ENCODE measurements at places on chromosomes 16 and 17.

- no peak for DNase-seq
These were observed 15.4 kb downstream of the CD7 start for GRCh38 chr17:82301916-82302567.

GRCh38 chr16:11734653-11735043, 8.0 kb downstream of the TXNDC11 start:
- DNase-seq = no peak

GRCh38 chr16:85749771-85750145, 1.1 kb downstream of the C16orf74 start:
- DNase-seq = no peak

GRCh38 chr16:17313085-17313611, 157.6 kb downstream of the XYLT1 start:
- peak; percentile 86 for DNase-seq

- peak; percentile 72 for DNase-seq
These were observed 421 bp upstream of the DLX4 start for GRCh38 chr17:49968405-49969133.

- peak; percentile 40 for DNase-seq
These were observed 14.7 kb downstream of the TNS4 start for GRCh38 chr17:40486522-40487370.

- peak; percentile 77 for DNase-seq
These were observed 565 bp downstream of the WDR45B start for GRCh38 chr17:82647593-82648164.

- no peak for DNase-seq
These were observed 10.7 kb upstream of the CACNG1 start for GRCh38 chr17:67033613-67034012.

DNA sequence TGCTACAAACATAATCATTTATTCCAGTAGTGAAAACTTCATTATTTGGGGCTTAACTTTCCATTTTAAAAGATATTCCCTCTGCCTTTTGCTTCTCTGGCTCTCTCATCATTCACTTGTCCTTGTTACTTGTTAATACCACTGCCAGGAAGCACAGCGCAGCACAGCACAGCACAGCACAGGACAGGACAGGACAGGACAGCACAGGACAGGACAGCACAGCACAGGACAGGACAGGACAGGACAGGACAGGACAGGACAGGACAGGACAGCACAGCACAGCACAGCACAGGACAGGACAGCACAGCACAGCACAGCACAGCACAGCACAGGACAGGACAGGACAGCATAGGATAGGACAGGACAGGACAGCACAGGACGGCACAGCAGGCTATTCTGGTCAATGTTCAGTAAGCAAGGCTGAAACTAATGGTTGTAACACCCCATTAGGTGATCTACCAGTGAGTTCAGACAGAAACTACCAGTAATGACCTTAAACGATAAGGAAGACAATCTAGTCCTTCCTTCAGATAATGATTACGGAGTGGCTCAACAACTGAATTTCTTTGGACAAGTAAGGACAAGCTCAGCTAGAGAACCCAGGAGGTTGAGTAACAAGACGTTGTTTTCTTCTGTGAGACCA, 31.9 kb downstream of the COG1 start:
- no peak for DNase-seq

DNA sequence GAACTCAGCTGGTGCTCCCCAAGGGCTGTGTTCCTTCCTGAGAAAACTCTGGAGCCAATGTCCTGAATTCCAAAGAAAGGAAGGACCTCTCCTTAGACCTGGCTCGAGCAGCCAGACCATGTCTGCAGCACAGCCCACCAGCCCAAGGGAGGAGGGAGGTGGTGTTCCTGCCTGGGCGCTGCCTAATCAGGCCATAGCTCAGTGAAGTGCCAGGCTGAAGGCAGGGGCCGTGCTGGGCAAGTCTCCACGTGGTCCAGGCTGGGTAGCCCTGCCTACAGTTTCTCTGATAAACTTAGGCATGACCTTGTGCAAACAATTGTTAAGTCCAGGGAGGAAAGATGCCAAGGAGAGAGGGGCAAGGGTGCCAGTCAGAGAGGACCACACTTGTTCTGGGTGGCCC, 76.8 kb downstream of the MPRIP start:
- no peak for DNase-seq

DNA sequence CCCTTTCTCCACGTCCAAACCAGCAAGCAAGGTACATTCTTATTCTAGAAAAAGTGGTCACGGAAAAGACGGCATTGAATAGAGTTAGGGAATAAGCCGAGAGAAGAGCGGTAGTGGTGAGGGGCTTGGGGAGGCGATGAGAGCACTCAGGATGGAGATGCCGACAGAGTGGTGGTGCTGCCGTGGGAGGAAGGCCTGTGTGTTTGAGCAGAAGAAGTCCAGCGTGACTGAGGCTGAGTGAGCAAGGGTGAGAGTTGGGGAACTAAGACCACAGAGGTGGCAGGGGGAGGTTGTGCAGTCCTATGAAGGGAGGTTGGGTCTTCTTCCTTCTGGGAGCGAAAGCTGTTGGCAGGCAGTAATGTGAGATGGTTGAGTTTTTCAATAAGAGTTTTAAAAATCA, 252.3 kb downstream of the ABCC12 start:
- DNase-seq = no peak

DNA sequence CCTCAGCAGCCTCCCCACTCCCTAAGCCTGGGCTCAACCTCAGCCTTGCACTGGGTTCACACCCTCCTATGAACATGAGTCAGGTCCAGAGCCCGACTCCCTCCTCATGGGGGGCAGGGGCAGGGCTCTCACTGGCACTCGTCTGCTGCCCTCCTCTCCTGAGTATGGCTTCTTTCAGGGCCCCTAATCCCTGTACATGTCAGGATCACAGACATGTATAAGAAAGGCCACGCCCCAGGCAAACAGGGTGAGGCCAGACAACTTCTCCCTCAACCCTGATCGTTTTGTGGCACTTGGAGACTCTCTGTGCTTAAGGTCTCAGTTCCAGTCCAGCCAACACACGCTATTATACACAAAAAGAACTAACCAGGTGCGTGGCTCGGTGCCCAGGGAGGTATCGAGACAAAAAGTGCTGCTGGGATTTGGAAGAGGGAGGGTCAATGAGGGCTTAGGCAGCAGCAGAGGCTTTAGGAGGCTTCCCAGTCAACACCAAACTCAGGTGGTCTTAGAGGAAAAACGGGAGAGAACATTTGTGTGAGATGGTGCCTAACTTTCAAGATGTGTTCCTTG, 45.2 kb downstream of the CMTM3 start:
- no peak for DNase-seq

GRCh38 chr16:84820305-84820684, 510 bp downstream of the CRISPLD2 start:
- no peak for DNase-seq

DNA sequence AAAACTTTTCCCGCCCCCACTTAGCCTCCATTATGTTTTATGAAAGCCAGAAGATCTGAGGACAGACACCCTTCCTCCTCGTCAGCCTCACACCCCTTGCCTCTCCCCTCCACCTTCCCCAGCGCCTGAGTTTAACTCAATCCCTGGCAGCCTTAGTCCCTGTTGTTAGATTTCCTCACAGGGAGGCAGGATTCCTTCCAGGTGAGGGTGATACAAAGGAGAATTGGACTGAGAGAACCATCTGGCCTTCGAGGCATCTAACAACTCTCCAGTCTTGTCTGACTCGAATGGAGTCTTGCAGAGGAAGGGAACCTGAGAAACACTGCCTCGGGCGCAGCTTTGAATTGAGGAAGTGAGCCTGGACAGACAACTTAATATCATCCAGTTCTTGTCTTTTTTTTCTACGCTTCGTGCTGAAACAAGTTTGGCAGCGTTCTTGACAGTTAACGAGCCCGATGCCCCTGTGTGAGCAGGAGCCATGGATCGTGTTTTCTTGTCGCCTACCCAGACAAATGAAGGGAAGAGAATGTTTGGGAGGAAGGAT, 1.3 kb upstream of the ZNF768 start:
- DNase-seq = no peak

DNA sequence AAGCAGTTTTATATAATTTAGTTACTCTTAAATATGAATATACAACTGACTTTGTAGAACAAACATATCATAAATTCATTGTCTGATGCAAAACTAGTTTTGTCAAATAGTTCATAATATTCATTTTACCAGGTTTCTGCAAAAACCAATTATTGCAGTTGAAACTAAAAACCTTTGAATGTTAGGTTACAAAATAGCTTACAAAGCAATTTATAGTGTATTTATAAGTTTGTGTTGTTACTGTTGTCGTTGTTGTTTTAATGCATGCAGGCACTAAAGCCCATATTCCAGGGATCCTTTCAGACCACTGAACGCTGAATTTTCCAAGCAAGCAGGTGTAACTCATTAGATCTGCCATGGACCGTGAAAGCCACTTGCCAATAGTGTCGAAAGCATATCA, 427.6 kb downstream of the ZFHX3 start:
- no peak for DNase-seq

DNA sequence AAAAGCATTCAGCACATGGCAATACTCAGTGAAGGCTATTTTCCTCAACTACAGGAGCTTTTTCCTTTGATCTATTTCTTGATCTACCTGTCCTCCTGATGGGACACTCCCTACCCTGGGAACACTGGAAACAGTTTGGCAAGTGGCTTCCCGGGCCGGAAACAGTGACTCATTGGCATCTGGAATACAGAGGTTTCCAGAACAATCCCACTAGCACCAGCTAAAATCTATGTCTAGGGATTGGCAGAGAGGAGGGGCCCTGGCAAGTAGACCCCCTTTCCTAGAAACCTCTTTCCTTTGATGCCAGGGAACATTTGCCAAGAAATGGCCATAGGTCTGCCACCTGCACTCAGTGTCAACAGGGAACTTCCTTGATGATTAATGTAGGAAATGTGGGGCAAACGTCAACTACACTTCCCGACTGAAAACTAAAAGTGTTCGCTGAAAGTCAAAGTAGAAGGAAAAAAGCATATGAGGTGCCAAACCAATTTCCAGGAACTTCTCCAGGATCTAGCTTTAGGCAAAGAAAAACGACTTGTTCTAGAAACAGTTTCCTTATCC, 30.4 kb upstream of the FBXW10B start:
- DNase-seq = no peak

DNA sequence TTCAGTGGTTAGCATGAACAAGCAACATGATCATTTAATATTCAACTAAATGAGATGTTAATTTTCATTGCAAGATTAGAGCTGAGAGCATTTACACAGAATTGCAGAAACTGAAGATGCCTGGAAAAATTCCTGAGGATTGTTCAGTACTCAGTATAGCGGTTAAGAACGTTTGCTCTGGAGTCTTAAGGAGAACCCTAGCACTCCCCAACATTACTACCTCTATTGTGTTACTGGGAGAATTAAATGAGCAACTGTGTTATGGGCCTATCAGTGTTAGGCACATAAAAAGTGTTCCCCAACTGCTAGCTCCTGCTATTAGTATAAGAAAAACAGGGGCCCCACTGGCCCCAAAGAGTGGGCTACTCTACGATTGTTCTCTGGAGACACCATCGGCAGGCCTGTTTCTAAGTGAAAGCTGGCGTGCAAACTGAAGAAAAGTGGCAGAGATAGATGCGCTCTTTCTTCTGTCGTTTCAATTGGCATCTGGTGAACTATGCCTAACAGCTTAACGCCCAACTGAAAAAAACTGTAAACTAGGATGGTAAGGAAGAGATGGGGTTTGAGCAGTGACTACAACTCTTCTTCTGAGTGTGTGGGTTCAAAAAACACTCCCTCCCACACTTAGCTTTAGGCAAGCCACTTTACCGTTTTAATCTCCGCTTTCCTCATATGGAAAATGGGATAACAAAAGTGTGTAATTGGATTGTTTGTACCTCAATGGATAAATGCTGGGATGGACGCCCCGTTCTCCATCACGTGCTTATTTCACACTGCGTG, 1.3 kb downstream of the CDR2 start:
- DNase-seq = no peak

DNA sequence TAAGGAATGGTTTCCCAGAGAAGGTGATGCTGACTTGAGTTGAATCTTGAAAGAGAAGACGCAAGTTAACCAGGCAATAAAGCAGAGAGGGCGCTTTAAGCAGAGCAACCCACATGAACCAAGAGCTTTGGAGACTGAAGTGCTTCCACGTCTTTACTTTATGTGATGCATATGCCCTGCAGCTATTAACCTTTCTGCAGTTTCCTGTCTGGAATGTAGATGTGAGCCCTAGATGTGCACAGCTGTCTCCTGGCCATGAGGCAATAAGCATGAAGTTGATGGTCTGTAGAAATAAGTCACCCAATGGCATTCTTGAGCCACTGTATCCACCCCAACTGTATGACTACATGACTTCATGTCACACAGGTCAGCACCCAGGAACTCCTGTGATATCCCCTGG, 5.7 kb upstream of the CHST4 start:
- no peak for DNase-seq

GRCh38 chr16:50474138-50474537, 74.1 kb upstream of the NKD1 start:
- no peak for DNase-seq

DNA sequence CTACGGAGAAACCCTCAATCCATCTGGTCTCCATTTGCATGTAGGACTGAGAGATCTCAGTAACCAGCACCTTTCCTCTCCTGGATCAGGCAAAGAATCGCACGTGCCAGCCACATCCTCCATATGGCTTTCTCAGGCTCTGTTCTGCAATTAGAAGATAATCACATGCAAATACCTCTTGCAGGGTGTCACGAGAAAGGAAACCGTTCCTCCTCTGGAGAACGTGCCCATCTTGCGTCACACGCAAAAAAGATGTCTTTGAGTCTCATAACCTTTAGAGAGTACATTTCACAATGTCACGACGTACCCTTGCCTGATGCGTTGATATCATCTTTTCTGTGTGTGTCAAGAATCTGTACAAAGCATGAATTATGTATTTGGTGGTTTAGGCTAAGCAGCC, 36.2 kb upstream of the DNAH17 start:
- DNase-seq = no peak

DNA sequence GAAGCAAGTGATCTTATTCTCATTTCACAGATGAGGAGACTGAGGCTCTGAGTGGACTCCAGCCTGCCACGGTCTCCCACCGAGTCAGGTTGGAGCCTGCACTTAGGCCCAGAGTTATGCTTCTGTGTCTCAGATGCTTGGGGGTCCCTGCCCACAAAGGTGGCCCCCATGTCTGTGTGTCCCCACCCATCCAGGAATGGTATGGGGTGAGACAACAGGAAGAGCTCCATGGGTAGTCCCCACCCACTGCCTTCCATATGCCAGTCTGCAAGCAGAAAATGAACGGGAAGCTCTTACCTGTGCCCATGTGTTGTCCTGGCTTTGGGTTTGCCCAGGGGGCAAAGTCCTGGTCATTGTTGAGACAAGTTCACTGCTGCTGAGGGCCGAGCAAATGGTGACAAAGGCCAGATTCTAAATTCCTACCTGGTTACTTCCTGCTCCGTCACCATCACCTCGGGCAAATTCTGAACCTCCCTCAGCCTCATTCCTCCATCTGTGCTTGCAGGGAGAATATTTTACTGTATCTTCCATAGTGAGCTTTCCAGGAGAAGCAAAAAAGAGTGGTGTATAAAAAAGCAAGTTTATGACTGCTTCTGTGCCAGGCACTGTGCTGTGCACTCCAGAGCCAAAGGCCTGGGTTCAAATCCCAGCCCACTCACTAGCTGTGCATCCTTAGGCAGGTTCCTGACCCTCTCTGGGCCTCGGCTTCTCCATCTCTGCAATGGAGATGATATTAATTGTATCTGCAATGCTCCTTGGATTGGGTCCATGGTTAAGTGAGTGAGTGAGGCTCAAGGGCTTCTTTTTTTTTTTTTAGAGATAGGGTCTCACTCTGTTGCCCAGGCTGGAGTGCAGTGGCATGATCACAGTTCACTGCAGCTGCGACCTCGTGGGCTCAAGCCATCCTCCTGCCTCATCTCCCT, 9.3 kb downstream of the IL4R start:
- no peak for DNase-seq
